Glutamatergic neuron (in vitro differentiated cells): ENCODE measurements at places on chromosomes 1 and 21. TPM values are rescaled to one million over a fixed set of nuclear protein-coding genes. Genes with fewer than 3 reads are reported as not detected.

The TBX19 gene
- total RNA-seq, result 0.78 TPM

The ZNF648 gene
- not detected for total RNA-seq

The CACHD1 gene
- 9.4 TPM for total RNA-seq

The SLC44A3 gene
- 129 TPM for total RNA-seq

The AIDA gene
- total RNA-seq, result 73.3 TPM
